ENCODE measurements at places on chromosomes 4 and X.

GRCh38 chr4:77021614-77022089, 54.1 kb downstream of the CCNI start:
- DNase-seq, result no peak

DNA sequence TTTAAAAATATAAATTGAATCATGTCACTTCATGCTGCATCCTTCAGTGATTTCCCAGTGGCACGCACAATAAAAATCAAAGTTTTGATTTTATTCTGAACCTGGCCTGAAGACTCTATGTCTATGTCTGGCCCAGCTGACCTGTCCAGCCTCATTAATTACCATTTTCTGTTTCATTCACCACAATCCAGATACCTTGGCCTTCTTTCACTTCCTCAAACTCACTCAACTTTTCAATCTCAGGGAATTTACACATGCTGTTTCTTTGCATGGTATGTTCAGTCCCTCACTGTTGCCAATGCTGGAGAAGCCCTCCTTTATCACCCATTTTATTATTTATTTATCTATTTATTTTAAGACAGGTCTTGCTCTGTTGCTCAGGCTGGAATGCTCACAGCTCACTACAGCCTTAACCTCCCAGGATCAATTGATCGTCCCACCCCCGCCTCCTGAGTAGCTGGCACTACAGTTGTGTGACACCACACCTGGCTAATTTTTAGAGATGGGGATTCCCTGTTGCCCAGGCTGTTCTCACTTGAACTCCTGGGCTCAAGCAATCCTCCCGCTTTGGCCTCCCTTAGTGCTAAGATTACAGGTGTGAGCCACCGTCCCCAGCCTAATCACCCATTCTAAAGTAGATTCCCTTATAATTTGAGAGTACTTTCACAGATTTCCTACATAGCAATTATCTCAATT, 43.1 kb downstream of the ZGRF1 start:
- no peak for DNase-seq

- no peak for DNase-seq
These were observed 3.8 kb upstream of the FGG start for GRCh38 chr4:154616287-154616686.

- no peak for DNase-seq
These were observed 107.4 kb downstream of the FAM13A start for GRCh38 chr4:88949605-88950004.

- no peak for DNase-seq
These were observed 921.8 kb upstream of the FTHL17 start for GRCh38 chrX:31993637-31994036.

- no peak for DNase-seq
These were observed 192.0 kb downstream of the PCDH7 start for GRCh38 chr4:30912098-30912714.

DNA sequence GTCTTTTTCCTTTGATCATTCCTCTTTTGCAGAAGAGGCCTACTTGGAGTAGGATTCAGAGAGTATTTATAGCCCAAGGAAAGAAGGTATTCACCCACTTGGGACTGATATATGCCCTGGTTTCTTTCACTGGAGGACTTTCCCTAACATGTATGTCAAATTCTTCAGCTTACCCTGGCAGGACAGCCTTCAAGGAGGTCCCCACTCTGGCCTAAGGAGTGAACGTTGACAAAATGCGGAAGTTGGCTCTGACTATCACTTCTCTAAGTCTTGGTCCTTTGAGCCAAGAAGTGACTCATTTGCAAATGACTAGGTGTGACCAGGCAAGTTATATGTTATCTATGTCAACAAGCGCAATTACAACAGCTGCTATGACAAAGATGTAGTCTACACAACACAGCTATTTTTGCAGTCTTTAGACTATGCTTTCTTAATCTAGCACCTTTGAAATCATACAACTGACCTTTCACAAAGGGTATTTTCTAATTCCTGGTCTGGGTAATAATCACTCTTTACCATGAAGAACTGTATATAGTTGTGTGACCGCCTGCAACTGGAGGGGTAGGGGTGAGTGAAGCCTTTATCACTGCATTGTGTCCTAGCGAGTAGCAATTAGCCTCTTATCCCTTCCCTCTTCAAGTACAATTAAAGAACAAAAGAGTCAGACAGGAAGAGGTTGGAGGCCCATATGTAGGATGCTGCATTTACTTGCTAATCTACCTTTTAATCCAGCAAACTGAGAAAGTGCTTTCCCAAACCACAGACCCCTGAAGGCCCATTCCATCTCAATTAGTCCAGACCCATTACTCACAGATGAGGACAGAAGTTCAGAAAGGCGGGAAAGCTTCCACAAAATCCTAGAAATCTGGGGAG, 50.1 kb downstream of the RASGEF1B start:
- DNase-seq, result no peak

- peak; percentile 37 for DNase-seq
These were observed 3.8 kb upstream of the GUCY2F start for GRCh38 chrX:109485470-109486340.

DNA sequence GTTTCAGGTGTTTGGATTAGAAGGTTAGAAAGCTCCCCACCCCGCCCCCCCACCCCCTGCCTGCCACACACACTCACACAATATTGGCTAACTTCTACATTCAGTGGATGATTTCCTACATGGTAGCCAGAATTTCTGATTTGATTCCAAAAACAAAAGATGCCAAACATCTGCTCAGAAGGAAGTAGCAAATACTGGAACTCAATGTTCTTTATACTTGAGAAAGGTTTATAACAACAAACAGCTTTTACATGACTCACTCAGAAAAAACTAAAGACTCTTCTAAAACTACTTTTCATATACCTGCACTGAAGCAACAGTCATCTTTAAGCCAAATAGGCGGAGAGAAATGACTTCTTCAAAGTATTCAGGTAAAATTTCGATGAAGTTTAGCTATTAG, 750.5 kb upstream of the POU3F4 start:
- DNase-seq, result no peak

GRCh38 chrX:63186137-63186536, 165.0 kb downstream of the SPIN4 start:
- no peak for DNase-seq

- no peak for DNase-seq
These were observed 22.4 kb downstream of the FAT1 start for GRCh38 chr4:186701273-186701672.

GRCh38 chr4:10033191-10033881, 12.0 kb upstream of the SLC2A9 start:
- no peak for DNase-seq

DNA sequence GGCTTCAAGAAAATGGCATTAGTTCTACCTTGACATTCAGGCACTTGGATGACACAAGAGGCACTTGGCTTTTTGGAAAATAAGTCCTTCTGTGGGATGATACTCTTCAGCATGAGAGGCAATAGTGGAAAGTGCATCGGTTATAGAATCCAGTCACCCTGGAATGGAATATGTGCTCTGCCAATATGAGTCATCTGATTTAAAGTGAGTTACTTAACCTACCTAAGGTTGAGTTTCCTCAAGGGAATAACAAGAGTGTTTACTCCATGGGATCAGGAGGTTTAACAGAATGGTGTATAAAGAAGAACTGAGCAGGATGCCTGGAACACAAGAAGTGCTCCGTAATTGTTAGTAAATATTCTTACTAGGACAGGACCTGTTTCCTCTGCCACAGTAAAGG, 10.7 kb downstream of the SLC39A8 start:
- DNase-seq, result no peak

- no peak for DNase-seq
These were observed 182.1 kb downstream of the MOSPD2 start for GRCh38 chrX:15055146-15055930.

GRCh38 chr4:168993714-168994510, 16.1 kb downstream of the CBR4 start:
- DNase-seq, result no peak

GRCh38 chr4:175106301-175106700, 188.1 kb downstream of the ADAM29 start:
- no peak for DNase-seq

DNA sequence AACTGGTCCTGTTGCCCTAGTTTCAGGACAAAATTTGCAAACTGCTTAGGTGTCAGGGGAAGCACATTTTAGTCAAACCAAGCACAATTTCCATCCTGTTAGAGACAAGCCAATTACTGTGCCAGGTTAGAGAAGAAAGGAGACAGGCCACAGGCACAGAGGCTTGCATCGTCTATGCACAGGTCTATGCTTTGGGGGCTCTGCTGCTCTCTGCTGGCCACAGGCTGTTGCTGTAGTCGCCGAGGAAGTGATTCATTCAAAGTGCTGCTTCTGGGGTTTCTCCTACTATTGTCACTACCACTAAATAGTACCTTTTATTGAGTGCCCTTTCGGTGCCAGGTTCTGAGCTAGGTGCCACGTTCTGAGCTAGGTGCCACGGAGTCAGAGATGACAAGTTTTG, 45.5 kb downstream of the VGLL1 start:
- peak; percentile 69 for DNase-seq

- peak; percentile 79 for DNase-seq
These were observed 4.3 kb downstream of the ELOVL6 start for GRCh38 chr4:110193822-110194761.

DNA sequence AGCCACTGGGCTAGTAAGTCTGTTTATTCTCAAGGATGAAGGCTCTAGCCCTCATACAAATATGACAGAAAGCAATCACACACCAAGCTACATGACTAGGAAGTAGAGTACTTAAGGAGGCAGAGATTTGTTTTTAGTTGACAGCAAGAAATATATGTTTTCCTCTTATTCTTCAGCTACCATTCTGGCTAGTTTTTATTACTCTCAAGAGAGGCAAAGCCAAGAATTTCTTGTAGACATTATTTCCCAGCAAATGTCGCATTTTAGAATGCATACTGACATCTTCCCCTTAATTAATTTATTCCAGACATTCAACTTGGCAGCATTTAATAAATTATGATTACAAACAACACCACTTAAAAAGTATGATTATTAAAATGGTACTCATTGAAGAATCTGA, 23.4 kb upstream of the FAM9C start:
- DNase-seq, result no peak

GRCh38 chr4:39712819-39713607, 15.1 kb downstream of the UBE2K start:
- DNase-seq, result no peak

All from CD8-positive, alpha-beta T cell (primary cell).